ENCODE measurements at places on chromosomes 6 and 20.

DNA sequence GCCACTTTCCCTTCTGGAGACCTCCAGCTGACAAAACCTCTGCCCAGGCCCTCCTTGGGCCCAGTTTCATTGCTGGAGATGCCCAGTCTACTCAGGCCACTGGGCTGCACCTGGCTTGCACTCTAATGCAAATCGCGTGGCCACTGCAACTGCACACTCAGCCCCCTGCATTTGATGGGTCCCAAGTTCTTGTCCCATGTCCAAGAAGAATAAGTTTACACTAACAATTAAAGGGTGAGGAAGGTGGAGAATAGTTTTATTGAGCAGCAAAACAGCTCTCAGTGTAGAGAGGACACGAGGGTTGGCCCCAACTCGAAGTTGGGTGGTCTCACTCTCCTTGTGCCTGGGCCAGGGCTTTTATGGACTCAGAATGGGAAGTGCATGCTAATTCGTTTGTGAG lies 31.9 kb upstream of the THEMIS start:
- DNase-seq: no peak

DNA sequence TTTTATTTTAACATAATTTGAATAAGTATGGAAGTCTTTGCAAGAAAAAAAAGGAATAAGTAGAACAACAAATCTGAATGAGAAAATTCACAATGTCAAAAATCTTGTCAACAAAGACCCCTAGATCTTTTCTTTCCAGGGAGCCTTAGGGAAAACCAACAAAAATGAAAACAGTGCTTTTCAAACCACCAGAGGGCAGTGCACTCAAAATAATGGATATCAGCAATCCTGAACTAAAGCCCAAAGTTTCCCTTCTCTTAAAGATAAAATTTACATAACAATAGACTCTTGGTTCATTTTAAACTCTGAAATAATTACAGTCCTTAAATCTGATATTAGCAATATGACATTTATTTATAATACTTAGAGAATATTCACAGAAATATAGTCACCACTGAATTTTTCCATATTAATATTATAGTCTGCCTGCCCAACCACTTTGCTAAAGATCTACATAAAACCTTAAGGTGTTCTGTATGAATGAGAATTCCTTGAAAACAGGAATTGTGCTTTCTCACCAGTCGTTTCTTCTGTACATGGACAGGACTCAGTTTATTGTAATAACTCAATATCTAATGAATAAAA lies 105.3 kb upstream of the BMP5 start:
- DNase-seq: no peak

- DNase-seq: no peak
Observed at GRCh38 chr6:82118150-82118562, 129.4 kb downstream of the IBTK start.

DNA sequence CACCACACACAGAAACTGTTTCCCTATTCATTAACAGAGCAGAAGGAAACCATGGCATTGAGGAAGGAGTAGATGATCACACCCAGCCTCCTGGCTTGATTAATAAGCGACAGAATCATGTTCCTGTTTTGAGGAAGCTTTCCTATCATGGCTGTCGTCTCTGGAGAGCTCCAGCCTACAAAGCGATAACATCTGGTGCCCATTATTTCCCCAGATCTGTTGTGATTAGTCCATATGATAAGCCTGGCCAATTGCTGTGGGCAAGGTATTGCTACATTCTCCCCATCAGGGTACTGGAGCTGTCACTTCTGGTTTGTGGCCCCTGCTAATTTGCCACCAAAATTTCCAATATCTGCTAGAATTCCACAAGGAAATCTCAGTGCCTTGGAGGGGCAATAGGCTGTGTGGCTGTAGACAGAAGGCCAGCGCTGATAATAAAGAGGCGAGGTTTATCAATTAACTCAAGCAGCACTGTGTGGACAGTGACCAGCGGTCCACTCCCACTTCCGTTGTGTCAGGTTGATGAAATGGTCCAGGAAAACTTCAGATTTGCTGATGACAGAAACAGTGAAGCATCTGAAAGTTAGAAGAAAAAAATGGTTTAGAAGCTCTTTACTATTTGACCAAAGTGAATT lies 66.4 kb downstream of the OLIG3 start:
- DNase-seq: no peak

DNA sequence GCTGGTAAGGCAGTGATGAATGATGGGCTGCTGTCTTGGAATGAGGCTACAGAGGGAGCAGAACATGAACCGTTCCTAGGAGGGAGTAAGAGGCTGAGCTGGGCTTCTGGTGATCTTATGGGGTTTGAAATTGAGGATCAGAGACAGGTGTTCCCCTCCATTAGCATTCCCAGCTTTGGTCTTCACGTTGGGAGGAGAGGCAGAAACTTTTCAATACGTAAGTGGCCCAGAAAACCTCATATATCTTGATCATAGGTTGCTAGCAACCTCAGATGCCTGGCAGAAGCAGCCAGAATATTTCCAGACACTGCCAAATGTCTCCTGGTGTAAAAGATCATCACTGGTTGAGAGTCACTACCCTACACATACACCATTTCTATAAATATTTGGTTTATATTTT lies 167.1 kb downstream of the INSM1 start:
- no peak for DNase-seq

GRCh38 chr6:74578339-74578738 lies 627.5 kb downstream of the COL12A1 start:
- DNase-seq: no peak

- DNase-seq: no peak
Observed at GRCh38 chr20:4059606-4060005, 44.2 kb upstream of the RNF24 start.

- DNase-seq: no peak
Observed at GRCh38 chr6:91043751-91044150, 456.9 kb upstream of the MAP3K7 start.

DNA sequence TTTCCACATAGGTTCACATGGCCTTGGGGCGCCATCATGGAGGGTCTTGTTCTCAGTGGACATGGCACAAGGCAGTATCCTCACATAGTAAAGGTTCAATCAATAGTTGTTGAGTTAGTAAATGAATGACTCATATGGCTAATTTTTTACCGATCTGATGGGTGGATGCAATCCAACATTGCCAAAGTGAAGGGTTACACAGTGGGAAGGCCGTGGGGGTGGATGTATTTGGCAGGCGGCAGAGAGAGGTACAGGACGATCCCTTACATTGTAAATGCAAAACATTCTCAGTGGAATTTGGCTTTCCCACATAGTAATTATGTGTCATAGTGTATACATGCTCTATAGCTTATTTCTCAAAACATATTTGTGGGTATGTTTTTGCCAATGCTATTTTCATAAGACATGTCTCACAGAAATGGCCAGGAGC lies 21.0 kb upstream of the PDE7B start:
- no peak for DNase-seq

DNA sequence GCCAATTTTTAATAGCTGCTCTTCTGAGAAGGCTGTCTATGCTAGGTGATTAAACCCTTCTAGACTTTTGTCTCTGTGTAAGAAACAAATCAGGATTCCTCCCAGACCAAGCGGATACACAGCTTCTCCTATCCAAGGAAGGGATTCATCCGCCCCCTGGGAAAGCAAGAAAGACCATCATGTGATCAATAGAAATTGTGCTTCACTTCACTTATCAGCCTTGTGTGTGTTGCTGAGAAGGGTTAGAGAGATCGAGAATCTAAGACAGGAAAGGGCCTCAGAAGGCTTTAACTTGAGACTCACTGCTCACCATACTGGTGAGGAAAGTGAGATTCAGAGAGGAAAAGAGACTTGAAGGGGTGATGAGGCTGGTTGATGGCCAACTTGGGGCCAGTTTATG lies 1.5 kb downstream of the ABCC10 start:
- no peak for DNase-seq

- DNase-seq: no peak
Observed at GRCh38 chr6:78693835-78694234, 173.5 kb upstream of the IRAK1BP1 start.

GRCh38 chr6:1871724-1872315 lies 262.1 kb downstream of the FOXC1 start:
- DNase-seq: no peak

GRCh38 chr6:93418033-93418407 lies 1.3 kb downstream of the EPHA7 start:
- no peak for DNase-seq

DNA sequence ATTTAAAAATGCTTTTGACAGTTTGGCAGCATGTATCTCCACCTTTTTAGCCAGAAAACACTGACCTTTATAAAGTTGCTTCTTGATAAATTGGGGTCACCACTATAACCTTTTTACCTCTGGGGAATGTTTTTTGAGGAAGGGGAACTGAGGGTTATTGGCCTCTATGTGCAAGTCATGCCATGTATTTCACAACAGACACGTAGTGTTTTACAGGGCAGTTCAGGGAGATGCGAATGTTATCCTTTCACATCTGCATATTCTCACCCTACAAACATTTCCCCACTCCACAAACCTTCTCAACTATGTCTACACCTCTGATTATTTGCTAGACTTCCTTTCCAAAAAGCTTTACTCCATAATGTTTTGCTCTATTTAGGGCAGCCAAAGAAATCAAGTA lies 17.0 kb upstream of the SLA2 start:
- no peak for DNase-seq

GRCh38 chr20:14477125-14477524 lies 139.7 kb upstream of the FLRT3 start:
- DNase-seq: no peak

- DNase-seq: no peak
Observed at GRCh38 chr6:35663447-35664235, 25.1 kb downstream of the FKBP5 start.

- no peak for DNase-seq
Observed at GRCh38 chr6:26170951-26171841, 84.0 kb downstream of the HFE start.

DNA sequence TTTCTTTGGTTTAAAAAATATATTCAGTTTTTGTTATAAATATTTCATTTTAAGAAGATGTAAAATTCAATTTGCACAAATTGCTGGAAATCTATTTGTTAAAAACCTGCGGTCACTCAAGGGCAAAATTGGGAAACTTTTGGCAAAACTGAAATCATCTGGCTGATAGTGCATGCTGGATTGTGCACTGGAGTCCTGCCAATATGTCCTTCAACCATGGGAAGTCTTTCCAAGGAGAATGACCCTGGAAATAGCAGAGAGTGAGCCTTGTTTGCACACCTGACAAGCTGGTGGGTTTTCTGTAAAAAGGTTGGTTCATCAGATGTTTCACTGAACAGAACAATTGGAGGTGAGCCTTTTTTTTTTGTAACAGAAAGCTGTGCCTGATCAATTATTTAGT lies 413.5 kb downstream of the BTBD3 start:
- no peak for DNase-seq

DNA sequence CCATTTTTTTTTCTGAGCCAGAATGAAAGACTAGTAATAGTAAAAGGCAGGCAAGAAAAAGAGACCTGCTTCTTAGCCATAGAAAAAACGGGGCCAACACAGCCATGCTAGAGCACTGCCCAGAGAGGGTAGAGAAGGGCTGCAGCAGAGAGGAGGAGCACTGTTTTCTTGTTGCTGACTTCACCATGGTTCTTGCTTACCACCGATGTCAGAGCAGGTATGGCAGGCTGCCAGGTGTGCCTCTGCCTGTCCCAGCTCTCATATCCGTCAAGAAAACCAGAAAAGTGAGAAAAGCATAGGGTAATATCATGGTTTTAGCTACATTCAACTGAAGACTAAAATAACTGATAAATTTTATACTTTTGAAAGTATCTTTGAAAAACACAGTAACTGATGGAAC lies 60.7 kb downstream of the DTNBP1 start:
- no peak for DNase-seq

GRCh38 chr6:104227508-104227907 lies 632.2 kb downstream of the HACE1 start:
- no peak for DNase-seq

GRCh38 chr6:8944548-8944947 lies 509.2 kb upstream of the SLC35B3 start:
- no peak for DNase-seq

DNA sequence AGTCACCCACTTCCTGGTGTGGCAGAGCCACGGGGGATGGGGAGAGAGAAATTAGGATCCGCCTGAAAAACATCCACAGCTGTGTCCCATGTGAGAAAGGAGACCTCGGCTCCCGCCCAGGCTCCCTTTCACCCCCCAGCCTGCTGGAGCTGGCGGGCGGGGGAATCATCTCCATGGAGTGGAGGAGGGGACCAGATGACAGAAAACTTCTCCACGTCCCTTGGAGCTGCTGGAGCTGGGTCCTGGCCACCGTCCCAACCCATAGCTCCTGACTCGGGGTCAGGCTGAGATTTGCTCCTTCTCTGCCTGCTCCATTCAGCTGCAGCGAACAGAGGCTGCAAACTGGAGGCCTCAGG lies 113.8 kb downstream of the CEBPB start:
- no peak for DNase-seq

DNA sequence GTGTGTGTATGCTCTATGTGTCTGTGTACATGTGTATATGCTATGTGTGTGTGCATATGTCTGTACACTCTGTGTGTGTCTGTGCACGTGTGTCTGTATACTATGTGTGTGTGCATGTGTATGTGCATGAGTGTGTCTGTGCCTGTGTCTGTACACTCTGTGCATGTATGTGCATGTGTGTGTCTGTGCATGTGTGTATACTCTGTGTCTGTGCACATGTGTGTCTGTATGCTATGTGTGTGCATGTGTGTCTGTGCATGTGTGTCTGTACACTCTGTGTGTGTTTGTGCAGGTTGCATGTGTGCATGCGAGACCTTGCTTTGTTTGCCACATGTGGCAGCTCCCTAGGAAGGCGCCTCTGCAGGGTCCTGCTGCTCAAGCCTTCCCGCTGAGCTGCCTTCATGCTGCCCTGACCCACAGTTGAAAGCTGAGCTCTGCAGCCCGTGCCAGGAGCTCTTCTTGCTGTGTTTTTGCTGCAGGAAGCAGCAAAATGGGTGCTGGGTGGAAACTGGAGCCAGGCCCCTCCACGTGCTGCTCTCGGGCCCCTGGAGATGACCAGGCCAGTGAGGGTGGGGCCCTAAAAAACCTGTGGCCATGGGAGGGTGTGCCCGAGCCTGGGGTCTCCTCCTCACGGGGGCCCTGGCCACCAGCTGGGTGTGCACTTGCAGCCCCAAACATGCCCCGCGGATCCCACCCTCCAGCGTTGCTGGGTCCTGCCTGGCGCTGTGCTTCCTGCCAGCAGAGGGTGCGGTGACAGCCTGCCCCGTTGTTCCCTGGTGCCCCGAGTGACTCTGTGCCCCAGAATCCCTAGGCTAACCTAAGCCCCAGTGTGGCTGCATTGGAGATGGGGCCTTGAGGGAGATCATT lies 109.1 kb downstream of the DACT2 start:
- no peak for DNase-seq

DNA sequence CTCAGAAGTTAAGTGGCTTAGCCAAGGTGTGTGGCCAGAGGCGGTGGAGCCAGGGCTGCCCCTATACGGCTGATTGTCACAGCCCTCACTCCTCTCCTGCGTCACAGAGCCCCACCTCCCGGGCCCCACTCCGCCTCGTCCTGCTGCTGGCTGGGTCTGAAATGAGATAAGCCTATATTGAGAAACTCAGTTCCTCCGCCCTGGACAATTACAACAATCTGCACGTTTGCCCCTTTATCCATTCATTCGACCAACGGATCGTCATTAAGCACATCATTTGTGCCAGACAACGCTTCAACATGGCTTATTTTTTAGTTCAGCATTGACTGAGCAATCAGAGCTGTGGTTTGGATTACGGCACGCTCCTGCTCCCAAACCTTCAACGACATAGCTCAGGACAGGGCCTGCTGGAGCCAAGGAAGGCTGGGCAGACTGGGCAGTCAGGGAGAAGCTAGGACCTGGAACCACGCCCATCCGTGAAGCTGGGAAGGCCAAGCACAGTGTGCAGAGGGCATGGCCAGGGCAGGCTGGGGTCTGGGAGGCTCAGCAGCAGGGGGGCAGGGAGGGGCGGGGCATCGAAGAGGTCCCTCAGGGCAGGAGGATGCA lies 16.6 kb upstream of the EZR start:
- DNase-seq: no peak

- DNase-seq: no peak
Observed at GRCh38 chr20:12913781-12914443, 94.9 kb upstream of the SPTLC3 start.

Data from stimulated activated CD8-positive, alpha-beta memory T cell treated with anti-CD3 and anti-CD28 coated beads, Interleukin-7, amount 100 ng/mL, for 1 hour (primary cell).